ENCODE measurements at places on chromosomes 5 and 9.

DNA sequence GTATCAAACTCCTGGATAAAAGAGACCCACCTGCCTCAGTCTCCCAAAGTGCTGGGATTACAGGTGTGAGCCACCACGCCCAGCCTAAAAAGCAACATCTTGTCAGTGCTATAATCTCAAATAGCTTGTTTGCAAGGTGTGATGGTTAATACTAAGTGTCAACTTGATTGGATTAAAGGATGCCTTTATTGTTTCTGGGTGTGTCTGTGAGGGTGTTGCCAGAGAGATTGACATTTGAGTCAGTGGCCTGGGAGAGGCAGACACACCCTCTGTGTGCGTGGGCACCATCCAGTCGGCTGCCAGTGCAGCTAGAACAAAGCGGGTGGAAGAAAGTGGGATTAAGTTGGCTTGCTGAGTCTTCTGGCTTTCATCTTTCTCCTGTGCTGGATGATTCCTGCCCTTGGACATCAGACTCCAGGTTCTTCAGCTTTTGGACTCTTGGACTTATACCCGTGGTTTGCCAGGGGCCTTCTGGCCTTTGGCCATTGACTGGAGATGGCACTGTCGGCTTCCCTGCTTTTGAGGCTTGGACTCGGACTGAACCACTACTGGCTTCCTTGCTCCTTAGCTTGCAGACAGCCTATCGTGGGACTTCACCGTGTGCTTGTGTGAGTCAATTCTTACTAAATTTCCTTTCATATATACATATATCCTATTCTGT, 28.1 kb downstream of the TARS1 start:
- no peak for DNase-seq

- no peak for DNase-seq
These were observed 253.3 kb upstream of the SMARCA2 start for GRCh38 chr9:1761807-1762206.

- peak; percentile 89 for DNase-seq
These were observed at the start of gene AK1 for GRCh38 chr9:127877566-127877998. AK1 (minus strand) TSS chr9:127877675; CDS start chr9:127874617, 3,058 bp downstream.

GRCh38 chr9:126372716-126373115, 46.1 kb downstream of the MVB12B start:
- DNase-seq, result no peak

GRCh38 chr5:96377597-96377996, 55.5 kb downstream of the PCSK1 start:
- DNase-seq, result no peak

- DNase-seq, result no peak
These were observed 668.4 kb upstream of the CDH9 start for GRCh38 chr5:27706832-27707231.

DNA sequence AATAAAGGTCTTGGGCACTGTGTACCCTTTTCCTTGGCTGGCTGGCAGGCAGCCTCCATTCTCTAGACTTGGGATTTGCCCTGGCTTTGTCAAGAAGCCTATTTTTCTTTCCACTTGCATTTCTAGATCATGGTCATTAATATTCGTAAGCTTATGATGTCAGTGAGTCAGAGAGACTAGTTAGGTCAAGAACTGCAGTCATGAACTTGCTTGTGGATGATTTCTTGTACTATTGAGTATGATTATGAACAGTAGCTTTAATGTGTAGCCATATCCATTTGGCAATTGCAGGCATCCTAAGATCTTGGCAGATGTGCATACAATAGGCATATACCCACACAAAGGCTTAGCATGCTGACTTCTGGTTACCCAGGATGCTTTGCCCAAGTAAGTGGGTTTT, 186.8 kb upstream of the CLINT1 start:
- no peak for DNase-seq

GRCh38 chr9:31671011-31671410, 713.4 kb upstream of the ACO1 start:
- DNase-seq, result no peak

DNA sequence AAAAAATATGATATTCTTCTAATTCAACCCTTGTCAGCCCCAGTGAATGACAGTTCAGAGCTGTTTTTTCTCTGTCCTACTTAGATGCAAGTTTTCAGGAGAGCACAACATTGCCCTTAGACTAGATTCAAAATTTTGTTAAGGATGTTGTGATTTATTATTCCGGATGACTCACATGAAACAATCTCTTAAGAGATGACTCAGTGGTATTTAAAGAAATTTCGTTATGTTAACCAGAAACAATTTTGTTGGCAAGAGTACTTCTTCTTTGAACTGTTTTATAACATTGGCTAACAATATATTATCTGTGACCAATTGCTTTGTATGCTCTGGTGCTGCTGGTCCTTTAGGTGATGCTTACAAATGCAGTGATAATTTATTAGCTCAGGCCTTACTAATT, 132.0 kb downstream of the IZUMO3 start:
- DNase-seq, result no peak

- peak; percentile 45 for DNase-seq
These were observed 7.3 kb downstream of the IRX1 start for GRCh38 chr5:3602785-3603502.

DNA sequence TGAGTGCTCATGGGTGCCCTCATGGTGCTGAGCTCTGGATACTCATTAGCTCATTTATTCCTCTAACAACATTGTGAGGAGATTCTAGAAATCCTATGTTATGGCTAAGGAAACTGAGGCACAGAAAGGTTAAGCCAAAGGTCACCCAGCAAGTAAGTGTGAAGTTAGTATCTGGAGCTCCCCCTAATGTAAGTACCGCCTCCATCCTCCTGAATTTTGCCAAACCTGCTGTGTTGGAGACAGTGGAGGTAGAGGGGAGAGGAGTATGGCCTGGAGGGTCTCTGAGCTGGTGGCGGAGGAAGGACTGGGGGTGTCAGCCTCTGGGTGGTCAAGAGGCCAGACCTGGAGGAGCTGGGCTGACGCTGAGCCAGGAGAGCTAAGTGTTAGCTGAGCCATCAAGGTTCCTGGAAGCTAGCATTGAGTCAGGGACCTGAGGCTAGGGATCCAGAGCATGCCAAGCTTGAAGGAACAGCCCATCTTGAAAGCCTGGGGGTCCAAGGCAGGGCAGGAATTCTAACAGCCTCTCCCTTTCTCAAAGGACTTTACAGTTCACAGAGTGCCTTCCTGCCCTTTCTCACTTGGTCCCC, 114.8 kb downstream of the RGS3 start:
- DNase-seq, result no peak

- DNase-seq, result no peak
These were observed 45.4 kb downstream of the ALDH1A1 start for GRCh38 chr9:72907421-72907820.

GRCh38 chr9:121267689-121268597, at the start of gene GSN:
GSN (plus strand) TSS chr9:121268162; CDS start chr9:121301972, 33,810 bp downstream.
- peak; percentile 83 for DNase-seq

DNA sequence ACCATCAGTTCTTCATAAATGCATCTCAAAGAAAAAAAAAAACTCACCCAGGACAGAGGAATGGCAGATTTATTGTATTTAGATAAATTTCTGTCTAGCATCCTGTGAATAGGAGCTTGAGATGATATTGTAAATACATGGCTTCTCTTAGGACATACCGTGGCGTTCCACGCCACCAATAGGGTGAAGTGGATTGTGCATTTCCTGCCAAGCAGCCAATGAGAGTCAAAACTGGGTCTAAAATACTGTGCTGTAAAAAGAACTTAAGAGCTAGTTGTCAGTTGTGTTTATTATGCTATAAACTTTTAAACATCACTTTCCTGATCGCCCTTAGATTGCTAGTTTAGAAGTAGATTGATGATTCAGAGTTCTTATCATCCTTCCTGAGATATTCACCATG, 20.9 kb upstream of the TRPM6 start:
- no peak for DNase-seq

DNA sequence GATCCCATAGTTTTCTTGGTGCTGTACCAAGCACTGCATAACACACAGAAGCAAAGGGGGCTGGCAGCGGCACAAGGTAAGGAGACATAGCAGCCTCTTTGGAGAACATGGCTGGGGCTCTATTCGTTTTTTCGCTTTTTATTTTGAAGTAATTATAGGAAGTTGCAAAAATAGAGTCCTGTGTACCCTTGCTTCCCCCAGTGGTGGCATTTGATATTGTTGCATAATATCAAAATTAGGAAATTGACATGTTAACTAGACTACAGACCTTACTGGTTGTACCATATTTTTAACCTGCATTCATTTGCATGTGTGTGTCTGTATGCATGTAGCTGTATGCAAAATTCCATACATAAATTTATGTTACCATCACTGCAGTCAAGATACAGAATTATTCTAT, 6.6 kb upstream of the UBQLN1 start:
- no peak for DNase-seq
